ACHN (cell line): ENCODE measurements at places on chromosomes 4 and X.

DNA sequence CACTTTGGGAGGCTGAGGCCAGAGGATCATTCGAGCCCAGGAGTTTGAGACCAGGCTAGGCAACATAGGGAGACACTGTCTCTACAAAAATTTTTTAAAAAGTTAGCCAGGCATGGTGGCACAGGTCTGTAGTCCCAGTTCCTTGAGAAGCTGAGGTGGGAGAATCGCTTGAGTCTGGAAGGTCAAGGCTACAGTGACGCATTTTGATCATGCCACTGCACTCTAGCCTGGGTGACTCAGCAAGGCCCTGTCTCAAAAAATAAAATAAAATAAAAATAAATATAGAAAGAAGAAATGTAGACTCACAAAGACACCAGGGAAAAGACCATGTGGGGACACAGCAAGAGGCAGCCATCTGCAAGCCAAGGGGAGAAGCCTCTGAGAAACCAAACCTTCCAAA, 42.3 kb upstream of the SLC7A3 start:
- DNase-seq, result no peak

GRCh38 chr4:8699479-8700145, 107.0 kb downstream of the CPZ start:
- no peak for DNase-seq

DNA sequence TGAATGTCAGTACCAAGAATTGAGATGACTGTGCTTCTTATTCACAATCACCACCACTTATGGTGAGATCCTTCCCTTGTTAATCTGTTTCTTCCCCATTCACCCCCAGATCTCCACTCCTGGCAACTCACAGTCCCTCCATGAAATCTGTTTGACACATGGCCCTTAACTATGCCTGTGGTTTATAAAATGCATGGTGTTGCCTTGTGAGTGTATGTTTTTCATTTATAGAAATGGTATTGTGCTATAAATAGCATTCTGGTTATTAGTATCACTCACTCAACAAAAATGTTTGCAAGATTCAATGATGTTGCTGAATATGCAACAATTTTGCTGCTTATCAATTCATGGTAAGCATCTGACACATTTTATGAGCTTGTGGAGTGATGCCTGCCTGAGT, 131.0 kb downstream of the PRKX start:
- DNase-seq, result no peak

DNA sequence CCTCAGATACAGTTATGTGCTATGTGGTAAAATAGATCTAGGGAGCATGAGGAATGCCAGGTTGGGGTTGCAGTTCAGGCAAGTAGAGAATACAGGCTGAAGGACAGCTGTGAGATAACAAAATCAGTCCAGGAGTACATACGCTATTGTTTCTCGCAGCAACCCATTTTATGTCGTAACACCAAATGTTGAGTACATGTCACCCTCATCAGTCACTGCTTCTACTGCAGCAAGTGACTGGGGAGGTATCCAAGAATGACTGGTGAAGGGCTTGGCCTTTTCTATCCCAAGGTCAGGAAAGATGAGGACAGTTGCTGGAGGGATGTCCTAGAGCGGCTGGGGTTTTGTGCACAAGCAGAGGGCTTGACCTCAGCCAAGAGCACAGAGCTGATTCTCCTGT, 172.1 kb downstream of the CBR4 start:
- no peak for DNase-seq

- DNase-seq, result no peak
Observed at GRCh38 chr4:11914406-11914805, 485.7 kb upstream of the HS3ST1 start.

- DNase-seq, result no peak
Observed at GRCh38 chr4:132824761-132825160, 324.3 kb upstream of the PCDH10 start.

- no peak for DNase-seq
Observed at GRCh38 chr4:162935214-162935613, 231.5 kb downstream of the NAF1 start.

DNA sequence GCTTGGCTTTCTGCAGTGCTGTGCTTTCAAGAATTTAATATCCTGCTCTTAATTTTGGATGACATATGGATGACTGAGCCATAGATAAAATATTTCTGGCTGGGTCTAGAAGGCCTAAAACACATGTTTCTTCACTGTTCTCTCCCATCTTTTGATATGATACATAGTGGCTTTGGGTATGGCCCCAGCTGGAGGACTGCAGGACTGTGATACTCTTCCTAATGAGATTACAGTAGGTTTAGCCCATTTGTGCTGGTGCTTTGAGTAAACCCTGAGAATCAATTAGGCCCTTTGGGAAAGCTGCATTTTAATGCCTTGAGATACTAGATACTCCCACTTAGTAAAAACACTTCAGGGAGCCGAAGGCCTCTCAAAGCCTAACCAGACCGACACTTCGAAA, 38.0 kb downstream of the KIT start:
- DNase-seq, result no peak

DNA sequence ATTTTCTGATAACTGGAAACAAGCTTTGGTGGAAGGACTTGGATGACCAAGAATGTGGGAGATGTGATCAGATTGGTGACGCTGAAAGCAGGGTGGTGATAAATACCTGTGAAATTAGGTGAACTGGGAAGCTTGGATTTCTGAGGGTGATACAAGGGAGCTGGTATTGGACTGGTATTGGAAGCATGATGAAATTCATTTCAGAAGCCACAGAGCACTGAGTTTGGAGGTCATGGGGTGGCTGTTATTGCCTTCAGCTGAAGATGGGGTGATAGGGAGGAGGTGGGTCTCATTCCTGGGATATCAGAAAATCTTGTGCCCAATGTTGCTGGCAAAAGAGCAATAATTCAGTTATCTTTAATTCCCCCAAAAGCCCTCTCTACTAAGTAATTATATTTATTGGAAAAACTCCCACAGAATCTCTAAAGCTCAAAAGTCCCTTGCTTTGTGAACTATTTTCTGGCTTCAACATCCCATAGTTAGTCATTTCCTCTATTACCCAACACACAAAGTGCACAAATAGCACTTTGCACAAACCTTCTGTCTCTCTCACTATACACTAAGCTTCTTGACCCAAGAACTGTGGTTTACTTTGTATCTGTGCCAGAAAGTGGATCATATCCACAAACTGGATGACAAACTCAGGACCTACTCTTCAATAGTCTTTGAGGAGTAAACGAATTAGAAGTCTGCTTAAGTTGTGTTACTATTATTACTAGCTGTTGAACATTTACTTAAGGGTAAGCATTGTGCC, 23.1 kb upstream of the CAMK2D start:
- peak; percentile 45 for DNase-seq

- no peak for DNase-seq
Observed at GRCh38 chrX:79325263-79325958, 41.7 kb downstream of the ITM2A start.

- no peak for DNase-seq
Observed at GRCh38 chr4:112889199-112889598, 160.3 kb upstream of the ANK2 start.

DNA sequence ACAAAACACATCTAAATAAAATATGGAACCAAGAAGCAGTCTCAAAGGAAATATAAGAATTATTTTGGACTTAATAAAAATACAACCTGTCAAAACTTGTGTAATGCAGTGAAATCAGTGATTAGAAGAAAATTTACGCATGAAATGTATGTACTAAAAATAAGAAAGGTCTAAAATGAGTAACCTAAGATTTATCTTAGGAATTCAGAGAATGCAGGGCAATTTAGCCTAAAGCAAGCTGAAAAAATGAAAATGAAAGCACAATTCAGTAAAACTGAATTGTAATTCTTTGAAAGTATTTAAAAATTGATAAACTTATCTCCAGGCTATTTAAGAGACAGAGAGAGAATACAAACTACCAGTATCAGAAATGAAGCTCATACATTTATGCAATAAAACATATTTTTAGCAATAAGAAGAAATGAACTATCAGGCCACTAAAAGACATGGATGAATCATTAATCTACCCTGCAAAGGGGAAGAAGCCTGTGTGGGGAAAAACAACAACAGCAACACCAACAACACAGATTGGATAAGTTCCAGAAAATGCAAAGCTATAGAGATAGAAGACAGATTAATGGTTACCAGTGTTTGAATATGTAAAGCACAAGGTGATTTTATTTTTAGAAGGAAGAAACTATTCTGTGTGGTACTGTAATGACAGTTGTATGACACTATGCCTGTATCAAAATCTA, 442.0 kb upstream of the ADGRL3 start:
- DNase-seq, result peak; percentile 39

GRCh38 chrX:53716328-53717088, 30.0 kb upstream of the HUWE1 start:
- DNase-seq, result no peak

DNA sequence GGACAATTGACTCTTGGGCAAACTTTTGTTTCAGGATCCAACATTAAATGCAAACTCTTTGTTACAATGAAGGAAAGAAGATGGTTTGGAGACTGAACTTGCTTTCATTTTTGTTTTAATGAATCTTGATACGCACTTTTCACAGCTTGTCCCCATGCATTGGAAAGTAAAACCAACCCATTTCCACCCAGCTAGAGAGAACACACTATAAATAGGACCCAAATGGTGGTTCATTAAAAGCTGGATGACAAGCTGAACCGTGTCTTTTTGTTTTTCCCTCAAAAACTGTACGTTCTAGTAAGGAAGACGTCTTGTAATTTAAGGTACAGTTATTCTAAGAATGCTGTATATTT, 95.3 kb upstream of the EGFL6 start:
- no peak for DNase-seq

DNA sequence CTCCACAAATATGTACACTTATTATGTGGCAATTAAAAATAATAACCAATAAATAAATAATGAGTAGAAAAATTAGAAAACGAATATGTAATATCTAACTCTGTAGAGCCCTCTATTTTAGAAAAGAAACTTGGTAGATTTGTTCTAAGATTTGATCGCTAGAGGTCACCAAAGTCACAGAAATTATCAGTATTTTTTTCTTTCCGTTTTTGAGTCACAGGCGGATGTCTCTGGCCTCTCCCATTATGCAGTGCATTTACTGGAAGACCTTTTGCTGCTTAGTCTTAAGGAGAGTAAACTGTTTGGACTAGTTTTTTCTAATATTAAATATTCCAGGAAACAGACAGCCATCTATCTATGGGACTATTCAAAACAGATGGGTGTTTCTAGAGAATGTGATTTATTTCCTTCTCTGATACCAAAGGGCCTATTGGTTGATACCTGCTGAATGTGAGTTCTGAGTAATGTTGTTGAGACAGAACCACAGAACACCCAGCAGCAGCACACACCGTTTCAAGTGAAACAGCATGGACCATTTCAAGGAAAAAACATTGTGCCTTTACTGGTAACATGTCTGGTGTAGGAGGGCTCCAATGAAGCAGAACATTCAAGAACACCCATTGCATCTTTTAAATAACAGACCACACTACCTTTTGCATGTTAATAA, 34.0 kb upstream of the GYPA start:
- peak; percentile 60 for DNase-seq

DNA sequence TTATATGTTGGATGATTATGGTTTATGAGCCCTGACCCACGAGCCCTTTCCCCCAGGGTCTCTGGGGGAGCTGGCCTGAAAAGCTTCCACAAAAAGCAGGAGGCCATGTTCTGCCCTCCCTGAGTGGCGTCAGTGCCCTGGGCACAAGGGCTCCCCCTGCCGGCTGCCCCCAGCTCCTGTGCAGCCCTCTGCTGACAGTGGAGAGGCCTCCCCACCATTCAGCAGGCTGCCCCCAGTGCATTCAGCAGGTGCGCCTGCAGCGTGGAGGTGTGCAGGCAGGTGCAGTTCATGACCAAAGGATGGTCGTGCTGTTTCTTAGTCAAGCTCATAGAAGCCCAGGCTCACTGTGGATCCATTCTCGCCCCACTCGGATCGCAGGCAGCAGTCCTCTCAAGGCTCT, 12.5 kb upstream of the S100P start:
- DNase-seq, result no peak

- DNase-seq, result no peak
Observed at GRCh38 chrX:68461093-68461492, 27.8 kb upstream of the OPHN1 start.
